ENCODE measurements at places on chromosomes 4 and X. TPM values are rescaled to one million over a fixed set of nuclear protein-coding genes. Genes with fewer than 3 reads are reported as not detected.

DNA sequence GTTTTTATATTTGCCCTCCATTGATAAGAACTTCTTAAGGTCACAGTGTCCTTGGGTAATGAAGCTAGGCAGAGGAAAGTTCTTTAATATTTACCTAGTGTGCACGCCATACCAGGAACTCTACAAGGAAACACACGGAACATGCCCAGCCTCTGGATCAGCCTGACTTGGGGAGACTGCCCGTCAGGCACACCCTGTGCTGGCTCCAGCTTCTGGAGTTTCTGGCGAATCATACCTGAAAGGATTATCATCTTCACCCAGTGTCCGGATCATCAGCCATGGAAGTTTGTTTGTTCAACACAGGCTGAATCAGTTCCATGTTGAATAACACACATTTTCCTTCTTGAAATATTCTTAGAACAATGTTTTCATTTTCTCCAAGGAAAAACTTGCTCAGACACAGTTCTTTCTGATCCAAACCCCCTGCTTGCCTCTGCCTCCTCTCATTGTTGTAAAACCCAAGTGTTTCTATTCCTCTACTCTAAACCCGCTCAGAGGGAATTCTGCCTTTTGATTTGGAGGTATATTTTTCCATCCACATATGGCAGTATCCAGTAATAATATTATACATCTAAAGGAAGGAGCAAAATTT lies 176.7 kb downstream of the SHROOM3 start:
- peaks cover 6% of the 10 kb centered on the region for H3K4me1 ChIP-seq
- peaks cover 39% of the 10 kb centered on the region for H3K27me3 ChIP-seq
- DNase-seq = no peak
- no peak overlapping the region for H3K4me3 ChIP-seq

The CPZ gene
- total RNA-seq = not detected

DNA sequence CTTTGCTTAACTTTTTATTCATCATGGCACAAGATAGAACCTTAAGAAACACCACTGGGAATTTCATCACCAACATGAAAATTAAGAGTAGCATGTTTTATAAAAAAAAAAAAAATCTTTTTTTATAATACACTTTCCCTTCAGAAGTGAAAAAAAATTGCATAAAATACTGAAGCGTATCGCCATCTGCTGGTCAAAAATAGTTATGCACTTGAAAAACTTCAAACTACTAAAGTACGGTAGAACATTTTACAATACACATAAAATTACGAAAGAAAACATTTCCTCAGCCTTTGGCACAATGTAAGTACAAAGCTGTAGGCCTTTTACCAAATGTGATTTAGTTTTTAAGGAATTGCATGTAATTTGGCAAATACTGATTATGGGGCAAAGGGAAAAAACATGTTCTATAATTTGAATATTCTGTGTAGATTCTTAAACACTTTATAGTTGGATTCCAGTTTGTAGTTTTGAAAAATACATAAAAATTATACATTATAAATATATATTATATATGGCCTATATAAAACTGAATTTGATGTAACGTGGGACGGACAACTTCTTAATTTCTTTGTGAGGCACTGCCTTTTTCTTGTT lies 26.5 kb downstream of the HCCS start:
- no peak for DNase-seq
- H3K27me3 ChIP-seq = no peaks in the 10 kb centered on the region
- H3K27ac ChIP-seq = no peak overlapping the region
- H3K4me1 ChIP-seq = no peaks in the 10 kb centered on the region
- no peaks in the 10 kb centered on the region for H3K36me3 ChIP-seq

The GATA1 gene
- not detected for total RNA-seq

The XAGE2 gene
- total RNA-seq = not detected

The ENPEP gene
- 0.54 TPM for total RNA-seq

GRCh38 chr4:76752861-76753501 lies 145.0 kb downstream of the SOWAHB start:
- DNase-seq = no peak
- H3K27ac ChIP-seq = no peak overlapping the region
- H3K27me3 ChIP-seq = peaks cover 44% of the 10 kb centered on the region
- H3K36me3 ChIP-seq = no peaks in the 10 kb centered on the region

All from activated CD8-positive, alpha-beta memory T cell treated with anti-CD3 and anti-CD28 coated beads, Interleukin-2, amount 10 ng/mL, durations not matched to agents 7 days and 5 days (primary cell).